Stimulated activated naive CD4-positive, alpha-beta T cell treated with Interleukin-2 at 50 U/mL for 16 hours (primary cell): ENCODE measurements at places on chromosomes 5 and 9.

DNA sequence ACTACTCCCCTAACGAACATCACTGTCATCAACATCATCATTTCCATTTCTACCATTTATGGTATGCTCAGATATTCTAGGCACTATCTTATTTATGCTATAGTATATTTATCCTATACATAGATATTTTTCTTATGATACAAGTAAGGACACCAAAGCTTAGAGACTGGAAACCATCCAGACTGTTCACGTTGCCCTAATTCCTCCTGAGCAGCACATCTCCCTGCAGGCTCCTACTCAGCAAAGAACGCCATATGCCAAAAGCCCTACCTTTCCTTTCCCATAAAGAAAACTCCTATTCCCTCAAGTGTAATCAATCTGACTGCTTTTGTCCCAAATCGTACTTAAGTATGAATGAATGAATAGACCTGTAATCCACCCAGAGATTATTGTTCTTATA, 247.0 kb downstream of the PRELID2 start:
- DNase-seq: no peak

GRCh38 chr5:170427672-170428236, 38.6 kb upstream of the KCNMB1 start:
- no peak for DNase-seq

DNA sequence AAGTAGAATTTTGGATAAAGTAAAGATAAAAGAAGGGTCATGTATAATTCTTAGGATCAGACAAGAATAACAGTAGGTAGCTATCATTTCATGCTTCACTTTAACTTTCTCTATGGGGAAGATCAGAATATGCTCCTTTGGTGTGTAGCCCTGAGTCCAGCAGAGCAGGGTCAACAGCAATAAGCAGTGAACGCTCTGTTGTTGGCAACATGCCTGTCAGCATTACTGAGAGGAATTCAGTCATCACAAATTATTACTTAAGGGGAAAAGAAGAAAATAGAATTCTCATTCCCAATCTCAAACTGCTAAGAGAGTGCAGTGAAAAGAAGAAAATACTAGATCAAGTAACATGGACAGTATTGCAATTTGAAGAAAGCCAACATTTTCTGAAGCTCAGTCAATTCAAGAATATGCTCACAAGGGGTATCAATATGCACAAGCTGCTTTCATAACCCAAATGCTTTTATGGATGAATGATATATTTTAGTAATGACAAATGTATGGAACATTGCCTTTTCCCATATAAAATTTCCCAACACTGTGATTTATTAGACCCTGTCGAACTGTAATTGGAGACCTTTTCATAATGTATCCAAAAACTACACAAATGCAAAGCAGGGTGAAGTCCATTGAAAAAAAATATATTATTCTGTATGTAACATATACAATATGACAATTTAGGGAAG, 1359.4 kb downstream of the EFNA5 start:
- no peak for DNase-seq

- peak; percentile 31 for DNase-seq
These were observed 24.2 kb upstream of the GLRX start for GRCh38 chr5:95846554-95847260.

- DNase-seq: no peak
These were observed 80.0 kb upstream of the SAP30L start for GRCh38 chr5:154365823-154366222.

DNA sequence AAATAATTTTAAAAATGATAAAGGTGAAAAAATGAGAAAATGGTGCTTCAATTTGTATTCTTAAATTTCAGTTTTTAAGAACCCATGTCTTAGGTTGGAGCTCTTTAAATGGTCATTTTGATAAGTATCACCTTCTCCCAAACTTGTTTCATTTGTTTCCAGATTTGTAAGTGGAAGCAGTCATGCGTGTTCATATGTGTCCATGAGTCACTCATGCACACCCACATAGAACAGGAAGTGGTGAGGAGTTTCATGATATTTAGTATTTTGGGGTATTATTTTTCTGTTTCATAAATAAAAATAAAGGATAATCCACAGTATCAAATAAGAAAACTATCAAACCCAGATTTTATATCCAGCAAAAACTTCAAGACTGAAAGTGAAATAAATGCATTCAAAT, 570.4 kb upstream of the ST8SIA4 start:
- no peak for DNase-seq

DNA sequence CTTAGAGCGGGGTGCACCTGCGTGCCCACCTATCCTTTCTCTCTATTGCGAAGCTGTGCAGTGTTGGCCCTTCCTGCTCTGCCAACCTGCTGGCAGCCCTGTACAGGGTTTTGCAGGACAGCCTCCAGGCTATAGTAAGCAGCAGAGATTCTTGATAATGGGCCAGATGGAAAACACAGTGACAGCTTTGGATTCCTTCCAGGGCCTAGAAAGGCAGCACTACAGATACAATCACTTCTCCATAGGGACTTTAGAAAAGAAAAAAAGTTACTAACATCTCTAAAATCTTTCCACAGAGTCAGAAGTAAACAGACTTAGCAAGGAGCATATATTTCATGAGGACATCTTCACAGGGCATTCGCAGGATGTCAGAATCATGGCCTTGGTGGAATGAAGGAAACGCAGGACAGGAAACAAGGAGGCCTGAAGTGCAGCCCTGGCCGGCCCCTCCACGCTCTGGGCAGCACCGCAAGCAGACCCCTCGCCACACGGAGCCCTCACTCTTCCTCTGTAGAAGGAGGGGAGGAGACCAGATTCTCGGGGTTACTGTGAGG, 172.1 kb upstream of the GAS1 start:
- DNase-seq: no peak

- no peak for DNase-seq
These were observed 27.3 kb downstream of the FOXI1 start for GRCh38 chr5:170132976-170133448.

DNA sequence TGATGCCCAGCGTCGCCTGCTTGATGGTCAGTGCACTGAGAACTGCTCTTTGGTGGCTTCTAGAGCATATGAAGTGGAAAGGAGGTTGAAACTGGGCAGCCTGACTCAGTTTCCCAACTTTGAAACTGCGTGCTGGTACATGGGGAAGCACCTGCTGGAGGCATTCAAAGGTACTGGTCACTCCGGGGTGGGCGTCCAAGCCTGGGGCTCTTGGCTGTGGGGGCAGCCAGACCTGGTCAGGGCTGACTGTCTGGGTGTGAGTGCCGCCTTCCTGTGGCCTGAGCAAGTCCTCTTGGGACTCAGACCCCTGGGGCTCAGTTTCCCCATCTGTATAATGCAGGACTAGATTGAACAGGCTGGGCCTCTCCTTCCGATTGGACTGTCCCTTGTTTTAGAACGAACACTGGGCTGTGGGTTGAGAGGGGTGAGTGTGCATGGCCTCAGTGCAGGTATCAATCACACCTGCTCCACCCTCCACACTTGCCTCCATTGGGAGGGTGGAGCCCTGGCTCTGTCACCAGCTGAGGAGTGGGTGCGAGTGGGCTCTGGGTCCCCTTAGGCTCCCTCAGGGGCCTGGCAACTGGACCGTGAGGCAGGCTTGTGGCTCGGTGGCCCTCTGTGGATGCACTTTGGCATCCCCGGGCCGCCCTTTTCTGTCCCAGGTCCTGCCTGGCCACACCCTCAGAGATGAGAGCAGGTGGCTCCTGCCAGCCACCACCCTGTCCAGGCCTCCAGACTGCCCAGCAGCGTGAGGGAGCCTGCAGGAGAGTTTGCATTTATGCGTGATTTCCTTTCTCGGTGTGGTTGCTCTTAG, 80.2 kb downstream of the PHF2 start:
- no peak for DNase-seq

DNA sequence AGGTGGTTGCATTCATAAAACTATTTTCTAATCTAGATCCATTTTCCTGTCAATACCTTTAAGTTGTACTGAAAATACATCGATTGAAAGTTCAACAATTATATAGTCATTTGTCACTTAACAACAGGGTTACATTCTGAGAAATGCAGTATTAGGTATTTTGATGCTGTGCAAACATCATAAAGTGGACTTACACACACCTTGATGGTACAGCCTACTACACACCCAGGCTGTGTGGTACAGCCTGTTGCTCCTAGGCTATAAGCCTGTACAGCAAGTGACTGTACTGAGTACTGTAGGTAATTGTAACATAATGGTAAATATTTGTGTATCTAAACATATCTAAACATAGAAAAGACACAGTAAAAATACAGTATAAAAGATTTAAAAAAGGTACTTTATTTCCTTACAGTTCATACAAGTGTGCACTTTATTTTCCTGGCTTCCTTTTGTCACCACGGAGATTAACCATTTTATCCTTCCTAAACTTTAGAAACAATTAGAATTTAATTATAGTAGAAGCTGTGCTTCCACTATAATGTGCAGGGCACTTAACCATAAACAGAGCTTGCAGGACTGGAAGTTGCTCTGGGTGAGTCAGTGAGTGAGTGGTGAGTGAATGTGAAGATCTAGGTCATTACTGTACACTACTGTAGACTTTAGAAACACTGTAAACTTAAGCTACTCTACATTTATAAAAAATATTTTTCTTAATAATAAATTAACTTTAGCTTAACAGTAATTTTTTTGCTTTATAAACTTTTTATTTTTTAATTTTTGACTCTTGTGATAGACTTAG, 42.9 kb upstream of the MEF2C start:
- DNase-seq: no peak

- no peak for DNase-seq
These were observed 24.9 kb downstream of the SHB start for GRCh38 chr9:38043931-38044623.
